Stimulated activated naive CD8-positive, alpha-beta T cell treated with anti-CD3 and anti-CD28 coated beads, Interleukin-15, amount 100 ng/mL, for 72 hours (primary cell): ENCODE measurements at places on chromosomes 4 and X.

DNA sequence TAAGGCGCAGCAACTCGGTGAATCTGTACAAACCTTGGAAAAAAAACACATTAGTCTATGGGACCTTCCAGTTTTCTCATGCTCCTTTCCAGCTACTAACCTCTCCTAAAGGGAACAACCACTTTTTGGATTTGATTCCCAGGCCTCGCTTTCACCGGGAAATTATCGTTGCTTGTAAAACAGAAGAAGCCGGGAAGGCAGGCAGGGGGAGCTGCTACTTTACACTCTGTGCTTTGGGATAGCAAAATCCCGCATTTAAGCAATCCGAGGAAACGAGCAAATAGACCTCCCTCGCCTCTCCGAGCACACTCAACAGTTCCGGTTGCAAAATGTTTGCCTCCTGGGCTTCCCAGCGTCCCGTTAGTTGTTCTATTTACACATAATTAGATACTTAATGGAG lies 1.2 kb downstream of the CD38 start:
- no peak for DNase-seq

DNA sequence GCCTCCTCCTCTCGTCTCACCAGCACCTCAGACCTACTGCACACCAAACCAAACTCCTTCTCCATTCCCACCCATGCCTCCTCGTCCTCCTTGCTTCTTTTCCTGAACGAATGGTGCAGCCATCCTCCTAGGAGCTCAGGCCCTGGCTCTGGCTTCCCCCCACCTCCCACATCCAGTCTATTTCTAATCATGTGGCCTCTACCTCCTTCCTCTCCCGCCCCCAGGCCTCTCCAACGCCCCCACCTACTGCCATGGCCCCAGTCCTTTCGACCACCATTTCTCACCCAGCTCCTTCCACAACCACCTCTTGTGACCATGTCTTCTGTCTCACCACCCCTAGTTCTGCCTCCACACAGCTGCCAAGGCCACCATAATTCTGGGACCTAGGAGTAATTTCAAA lies 127.1 kb downstream of the PJA1 start:
- no peak for DNase-seq

DNA sequence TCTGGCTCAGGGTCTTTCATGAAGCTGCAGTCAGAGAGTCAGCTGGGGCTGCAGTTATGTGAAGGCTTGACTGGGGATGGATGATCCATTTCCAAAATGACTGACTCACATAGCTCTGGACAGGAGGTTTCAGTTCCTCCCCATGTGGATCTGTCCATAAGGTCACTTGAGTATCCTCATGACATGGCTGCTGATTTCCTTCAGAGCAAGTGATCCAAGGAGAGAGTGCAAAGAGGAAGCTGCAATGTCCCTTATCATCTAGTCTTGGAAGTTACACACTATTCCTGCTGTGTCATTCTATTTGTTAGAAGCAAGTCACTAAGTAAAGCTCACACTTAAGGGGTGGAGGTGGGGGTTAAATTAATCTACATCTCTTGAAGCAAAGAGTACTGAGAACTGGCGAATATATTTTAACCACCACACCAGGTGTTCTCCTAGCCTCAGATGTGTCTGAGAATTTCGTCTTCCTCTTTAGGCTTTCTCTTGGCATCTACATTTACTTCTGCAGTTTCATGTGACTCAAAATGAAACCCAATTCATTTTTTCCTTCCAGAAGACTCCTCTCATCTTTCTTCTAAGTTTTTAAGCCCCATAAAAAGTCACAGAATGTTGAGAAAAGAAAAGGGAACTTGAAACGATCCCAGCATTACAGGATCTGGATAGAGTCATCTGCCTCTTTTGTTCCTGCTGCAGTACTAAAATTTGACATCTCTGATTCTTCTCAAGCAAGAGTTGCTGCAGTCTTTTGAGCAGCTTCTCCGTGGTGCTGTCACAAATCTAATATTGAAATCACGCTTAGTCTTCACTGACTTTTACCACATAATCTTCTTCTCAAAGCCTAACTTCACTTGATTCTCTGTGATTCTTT lies 3.8 kb upstream of the GRPR start:
- DNase-seq: no peak

GRCh38 chrX:21503593-21503992 lies 129.4 kb downstream of the CNKSR2 start:
- no peak for DNase-seq

- no peak for DNase-seq
Observed at GRCh38 chrX:117969328-117969727, 147.3 kb downstream of the KLHL13 start.

- DNase-seq: peak; percentile 59
Observed at GRCh38 chr4:108031427-108032083, 41.9 kb downstream of the HADH start.

- DNase-seq: no peak
Observed at GRCh38 chr4:128521156-128521555, 233.5 kb upstream of the PGRMC2 start.

- peak; percentile 4 for DNase-seq
Observed at GRCh38 chrX:85244450-85245211, 840 bp downstream of the ZNF711 start.

- DNase-seq: no peak
Observed at GRCh38 chr4:2048831-2049230, 10.3 kb upstream of the NAT8L start.

DNA sequence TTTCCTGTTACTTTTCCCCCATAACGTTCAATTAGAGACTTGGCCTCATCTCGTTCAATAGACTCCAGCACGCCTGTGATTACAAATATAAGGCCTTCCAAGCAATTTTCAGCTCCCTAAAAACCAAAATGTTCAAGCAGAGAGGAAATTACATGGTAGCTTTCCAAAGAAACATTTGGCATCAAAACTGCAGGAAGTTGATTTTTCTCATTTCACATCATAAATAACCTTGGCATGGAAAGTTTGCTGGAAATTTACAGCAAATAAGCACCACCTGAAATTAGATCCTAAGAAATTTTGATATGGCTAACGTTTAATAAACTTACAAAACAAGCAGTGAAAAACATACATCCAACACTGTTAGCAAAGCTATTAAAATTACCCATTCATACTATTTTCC lies 53.3 kb downstream of the RFC1 start:
- no peak for DNase-seq

GRCh38 chr4:23877758-23878229 lies 12.1 kb downstream of the PPARGC1A start:
- no peak for DNase-seq

GRCh38 chr4:178453057-178453456 lies 1010.8 kb upstream of the AGA start:
- no peak for DNase-seq

DNA sequence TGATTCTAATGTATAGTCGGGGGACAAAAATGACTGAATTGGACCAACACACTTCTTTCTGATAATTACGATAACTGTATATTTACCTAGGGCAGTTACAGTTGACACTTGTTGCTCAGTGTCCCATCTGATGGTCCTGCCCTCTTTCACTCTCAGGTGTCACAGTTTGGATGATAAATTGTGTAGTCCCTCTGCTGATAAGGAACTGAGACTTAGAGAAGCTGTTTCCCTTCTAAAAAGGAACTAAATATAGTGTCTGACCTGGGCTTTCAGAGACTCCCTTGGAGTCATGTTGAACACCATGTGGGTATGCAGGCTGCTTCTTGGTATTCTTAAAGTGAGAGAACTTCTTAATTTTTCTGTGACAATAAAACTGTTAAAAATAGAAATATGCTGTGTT lies 23.7 kb upstream of the PNPLA4 start:
- no peak for DNase-seq

DNA sequence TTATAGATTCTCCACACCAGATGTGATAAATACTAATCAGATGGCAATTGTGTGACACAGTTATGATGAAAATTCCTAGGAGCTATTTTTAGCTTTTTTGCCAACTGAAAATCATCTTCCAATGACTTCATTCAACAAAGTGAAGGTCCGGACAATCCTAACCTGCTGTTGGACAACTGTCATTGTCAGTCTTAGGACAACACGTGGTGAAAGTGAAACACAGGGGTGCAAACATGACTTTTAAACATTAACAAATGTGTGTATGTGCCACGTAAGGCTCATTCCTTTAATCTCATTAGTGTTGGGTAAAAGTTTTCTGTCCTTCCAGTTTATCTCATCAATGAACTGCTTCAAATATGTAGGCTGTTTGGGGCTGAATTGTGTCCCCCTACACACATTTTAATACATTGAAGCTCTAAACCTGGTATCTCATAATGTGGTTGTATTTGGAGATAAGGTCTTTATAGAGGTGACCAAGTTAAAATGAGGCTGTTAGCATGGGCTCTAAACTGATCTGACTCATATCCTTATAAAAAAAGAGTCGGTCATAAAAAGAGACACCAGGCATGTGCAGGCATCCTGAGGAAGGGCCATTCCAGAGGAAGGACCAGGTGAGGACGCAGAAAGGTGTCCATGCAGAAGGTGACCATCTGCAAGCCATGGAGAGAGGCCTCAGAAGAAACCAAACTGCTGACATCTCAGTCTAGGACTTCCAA lies 41.2 kb upstream of the SMAD1 start:
- no peak for DNase-seq

GRCh38 chr4:152536545-152537182 lies 772 bp upstream of the FBXW7 start:
- DNase-seq: peak; percentile 83

DNA sequence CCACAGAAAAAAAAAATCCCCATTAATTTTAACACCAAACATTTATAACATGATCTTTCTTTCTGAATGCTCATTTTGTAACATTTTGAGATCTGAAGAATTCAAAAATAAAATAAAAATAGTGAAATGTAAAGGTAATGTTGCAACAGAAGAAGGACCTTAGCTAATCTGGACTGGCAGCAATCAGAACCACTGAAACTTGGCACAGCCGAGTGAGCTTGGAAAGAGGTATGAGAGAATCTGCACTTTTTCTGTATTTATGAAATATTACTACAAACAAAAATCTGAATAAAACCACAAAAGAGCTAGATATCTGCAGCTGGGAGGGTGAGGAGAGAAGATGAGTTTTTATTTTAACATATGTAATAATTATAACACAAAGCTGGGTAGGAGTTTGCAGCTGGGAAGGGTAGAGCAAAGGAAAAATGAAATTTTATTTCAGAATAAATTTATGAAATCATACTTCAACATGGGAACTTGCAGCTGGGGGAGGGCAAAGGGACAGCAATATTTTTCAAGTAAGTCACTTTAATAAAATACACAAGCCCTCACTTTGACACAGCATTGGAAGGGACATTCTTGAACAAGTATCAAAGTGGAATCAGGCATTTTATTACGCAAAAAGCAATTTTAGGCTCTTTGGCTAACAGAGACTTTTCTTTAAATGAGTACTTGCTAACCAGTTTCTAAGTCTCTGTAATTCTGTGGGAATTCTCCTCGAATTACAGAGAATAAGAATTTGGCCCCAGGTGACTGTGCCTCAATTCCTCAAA lies 26.7 kb downstream of the DKK2 start:
- no peak for DNase-seq

DNA sequence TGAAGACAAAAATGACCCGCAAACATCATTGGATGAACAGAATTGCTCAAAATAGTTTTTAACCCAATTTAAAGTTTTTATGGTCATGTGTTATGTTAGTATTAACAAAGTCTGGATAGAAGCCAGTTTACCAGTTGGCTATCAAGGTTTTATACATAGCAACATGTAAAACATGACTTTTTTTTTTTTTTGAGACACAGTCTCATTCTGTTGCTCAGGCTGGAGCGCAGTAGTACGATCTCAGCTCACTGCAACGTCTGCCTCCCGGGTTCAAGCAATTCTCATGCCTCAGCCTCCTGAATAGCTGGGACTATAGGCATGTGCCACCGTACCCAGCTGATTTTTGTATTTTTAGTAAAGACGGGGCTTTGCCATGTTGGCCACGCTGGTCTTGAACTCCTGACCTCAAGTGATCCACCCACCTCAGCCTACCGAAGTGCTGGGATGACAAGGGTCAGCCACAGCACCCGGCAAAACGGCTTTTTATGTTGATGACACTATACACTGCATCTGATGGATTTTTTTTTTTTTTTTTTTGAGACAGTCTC lies 3.4 kb downstream of the SAT1 start:
- no peak for DNase-seq
